ENCODE measurements at places on chromosomes 3 and 15. TPM values are rescaled to one million over a fixed set of nuclear protein-coding genes. Genes with fewer than 3 reads are reported as not detected.

The P2RY1 gene
- total RNA-seq: 11.6 TPM

The VGLL4 gene
- 80.7 TPM for total RNA-seq

The A4GNT gene
- not detected for total RNA-seq

The GOLGA8S gene
- total RNA-seq: not detected

The MESP2 gene
- 1.1 TPM for total RNA-seq

The DNASE1L3 gene
- total RNA-seq: 2.9 TPM

The RETNLB gene
- total RNA-seq: not detected

DNA sequence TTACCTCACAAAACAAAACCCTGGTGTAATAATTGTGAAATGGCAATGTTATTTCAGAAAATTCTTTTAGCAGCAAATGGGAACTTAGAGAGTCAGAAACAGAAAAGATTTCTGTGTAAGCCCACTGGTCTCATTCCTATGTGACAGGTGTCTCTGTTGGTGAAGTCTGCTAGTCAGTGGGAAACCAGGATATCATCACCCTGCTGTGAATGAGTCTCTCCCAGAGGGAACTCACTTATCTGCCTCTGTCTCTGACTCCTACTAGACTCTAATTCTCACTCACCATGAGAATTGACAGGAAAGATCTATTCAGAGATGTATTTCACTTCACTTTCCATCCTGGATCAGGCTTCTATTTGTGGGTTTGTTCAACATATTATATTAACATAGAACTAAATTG, 266.0 kb downstream of the EPHA3 start:
- no peak for DNase-seq

- DNase-seq: no peak
These were observed 219.0 kb upstream of the LMCD1 start for GRCh38 chr3:8282541-8283165.

DNA sequence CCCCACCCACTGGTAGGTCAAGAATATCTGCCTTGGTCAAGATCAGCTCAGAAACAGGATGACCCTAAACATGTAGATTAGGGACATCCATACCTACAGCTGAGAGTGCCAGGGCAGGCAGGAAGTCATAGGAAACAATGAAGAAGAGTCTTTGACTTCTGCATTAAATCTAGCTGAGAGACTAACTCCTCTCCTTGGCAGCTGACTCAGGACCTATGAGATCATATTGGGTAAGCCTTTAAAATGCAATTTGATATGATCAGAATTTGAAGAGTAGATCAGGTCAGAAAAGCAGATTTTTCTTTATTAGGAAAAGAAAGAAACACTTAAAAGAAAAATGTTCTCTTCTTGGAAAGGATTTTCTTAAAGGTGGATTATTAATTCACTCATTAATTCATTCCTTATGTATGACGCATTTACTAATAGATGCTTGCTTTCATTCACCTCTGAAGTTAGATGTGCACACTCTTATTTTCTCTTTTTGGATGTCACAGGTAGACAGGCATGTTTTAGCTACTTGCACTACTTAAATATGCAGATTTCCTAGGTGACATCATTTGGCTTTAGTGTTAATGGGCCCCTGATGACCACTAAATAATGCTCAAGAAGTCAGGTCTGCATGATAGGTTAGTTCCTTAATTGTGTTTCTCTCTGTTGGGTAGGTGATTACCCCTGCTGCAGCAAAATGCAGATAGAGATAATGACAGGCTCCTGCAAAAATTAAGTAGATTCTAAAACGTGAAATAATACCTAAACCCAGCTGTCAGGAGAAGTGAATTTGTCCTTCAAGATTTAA, 35.7 kb upstream of the GSK3B start:
- no peak for DNase-seq

GRCh38 chr15:58268746-58269267, 130.6 kb downstream of the AQP9 start:
- DNase-seq: no peak

- no peak for DNase-seq
These were observed 354.5 kb downstream of the WDR72 start for GRCh38 chr15:53404930-53405493.

DNA sequence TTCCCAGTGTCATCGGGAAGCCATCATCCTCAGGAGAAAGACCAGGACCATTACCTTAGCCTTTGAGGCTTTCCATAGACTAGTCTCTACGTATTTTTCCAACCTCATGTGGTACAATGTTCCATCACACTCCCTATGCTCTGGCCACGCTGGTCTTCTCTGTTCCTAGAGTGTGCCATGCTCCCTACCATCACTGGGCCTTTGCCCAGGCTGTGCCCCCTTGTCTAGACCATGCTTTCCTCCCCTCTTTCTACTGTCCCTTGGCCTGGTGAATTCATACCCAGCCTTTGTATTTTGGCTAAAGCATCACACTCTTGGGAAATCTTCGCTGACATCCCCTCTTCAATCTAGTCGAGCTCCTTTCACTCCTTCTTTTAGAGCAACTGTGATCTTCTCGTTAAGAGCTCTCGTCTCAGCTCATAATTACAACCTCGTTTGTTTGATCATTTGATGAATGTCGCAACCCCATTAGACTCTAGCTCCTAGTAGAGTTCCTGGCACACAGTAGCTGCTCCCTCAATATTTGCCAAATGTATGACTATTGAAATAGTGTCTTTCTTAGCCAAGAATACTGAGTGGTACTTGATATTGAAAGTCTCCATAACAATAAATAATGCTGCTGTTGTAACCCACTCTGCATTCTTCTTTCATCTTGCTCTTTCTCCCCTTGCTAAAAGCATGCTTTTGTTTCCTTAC, 100.2 kb upstream of the FAM3D start:
- DNase-seq: no peak

- no peak for DNase-seq
These were observed 4.1 kb upstream of the COL6A5 start for GRCh38 chr3:130341388-130341787.

DNA sequence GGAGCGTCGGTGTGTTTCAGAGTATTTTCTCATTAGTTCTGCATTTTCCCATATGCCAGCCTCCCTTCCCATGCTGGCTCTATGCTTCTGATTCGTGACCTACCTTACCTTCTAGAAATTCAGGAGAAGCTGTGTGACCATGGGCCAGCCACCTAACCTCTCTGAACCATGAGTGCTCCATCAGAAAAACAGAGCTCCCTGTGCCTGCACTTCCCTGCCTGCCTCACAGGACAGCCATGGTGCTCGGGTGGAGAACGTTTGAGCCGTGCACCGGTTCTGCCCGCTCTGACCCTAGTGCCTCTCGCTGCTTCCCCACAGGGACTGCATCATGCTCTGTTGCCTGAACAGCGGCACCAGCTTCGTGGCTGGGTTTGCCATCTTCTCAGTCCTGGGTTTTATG, 74.5 kb upstream of the SLC6A1 start:
- no peak for DNase-seq

DNA sequence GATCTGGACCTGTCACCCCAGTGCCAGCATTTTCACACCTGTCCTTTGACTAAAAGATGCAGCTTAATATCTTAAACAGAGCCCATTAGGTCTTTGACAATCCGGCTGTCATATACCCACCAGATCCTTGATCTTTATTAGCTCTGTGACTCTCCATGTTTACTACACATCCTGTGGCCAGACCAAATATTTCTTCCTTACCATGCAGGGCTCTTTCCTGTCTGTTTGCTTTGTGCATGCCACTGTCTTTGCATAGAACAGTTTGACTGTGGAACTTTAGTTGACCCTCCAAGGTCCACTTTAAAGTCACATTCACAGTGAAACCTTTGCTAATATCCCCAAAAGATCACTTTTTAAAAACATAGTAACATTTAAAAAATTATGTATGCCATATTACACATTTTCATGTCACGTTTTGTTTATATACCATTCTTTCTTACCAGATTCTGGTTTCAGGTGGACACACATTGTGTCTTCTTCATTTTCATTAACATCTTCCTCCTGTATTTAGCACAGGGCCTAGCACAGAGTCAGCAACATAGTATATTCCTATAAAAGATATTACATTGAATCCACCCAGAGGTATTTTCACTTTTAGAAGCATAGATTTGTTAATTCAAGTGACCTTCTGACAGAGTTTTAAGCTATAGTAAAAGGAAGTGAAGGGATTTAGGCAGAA, 95.8 kb downstream of the RAP2B start:
- DNase-seq: no peak

- no peak for DNase-seq
These were observed 10.7 kb downstream of the CEP63 start for GRCh38 chr3:134496471-134497071.

DNA sequence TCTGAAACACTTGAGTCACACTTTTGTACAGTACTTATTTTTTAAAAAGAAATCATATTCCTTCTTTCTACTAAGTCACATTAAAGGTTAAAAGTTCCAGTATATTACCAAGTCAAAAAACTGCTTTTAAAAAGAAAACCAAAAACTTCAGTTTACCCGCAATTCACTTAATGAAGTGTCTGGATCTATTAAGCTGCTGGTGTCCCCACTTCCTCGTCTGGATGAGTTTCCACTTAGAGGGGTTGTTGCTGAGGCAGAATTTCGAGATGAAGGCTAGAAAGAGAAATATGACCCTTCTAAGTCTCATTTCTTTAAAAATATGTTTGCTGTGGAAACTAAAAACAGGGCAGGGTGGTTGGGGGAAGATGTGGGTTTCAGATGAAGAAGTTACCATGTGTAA, 79.7 kb downstream of the LRRFIP2 start:
- DNase-seq: no peak

DNA sequence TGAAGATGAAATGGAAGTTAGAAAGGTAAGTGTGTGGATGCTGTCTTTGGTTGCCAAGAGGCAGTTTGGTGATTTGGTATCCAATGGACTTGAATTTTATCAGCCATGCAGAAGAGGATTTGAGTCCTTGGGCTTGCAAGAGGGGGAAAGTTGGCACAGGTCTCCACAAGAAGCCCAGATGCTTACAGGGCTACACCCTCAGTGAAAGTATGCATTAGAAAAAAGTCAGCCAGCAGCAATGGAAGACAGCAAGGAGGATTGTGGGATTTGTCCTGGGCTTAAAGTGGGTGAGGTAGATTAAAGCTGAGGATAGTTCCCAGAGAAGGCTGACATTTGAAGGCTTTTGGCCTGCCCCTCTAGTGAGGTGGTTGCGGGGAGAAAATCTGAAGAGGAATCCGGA, 17.0 kb downstream of the ZNF660 start:
- DNase-seq: no peak

All from lower leg skin (tissue), 4 donors.